A549 (cell line): ENCODE measurements at places on chromosomes 4 and X.
A peak's percentile ranks its signal among the peaks of the same experiment; 100 is the strongest.

GRCh38 chr4:40454816-40455215 is 119.7 kb downstream of the CHRNA9 start:
- no peak for DNase-seq

DNA sequence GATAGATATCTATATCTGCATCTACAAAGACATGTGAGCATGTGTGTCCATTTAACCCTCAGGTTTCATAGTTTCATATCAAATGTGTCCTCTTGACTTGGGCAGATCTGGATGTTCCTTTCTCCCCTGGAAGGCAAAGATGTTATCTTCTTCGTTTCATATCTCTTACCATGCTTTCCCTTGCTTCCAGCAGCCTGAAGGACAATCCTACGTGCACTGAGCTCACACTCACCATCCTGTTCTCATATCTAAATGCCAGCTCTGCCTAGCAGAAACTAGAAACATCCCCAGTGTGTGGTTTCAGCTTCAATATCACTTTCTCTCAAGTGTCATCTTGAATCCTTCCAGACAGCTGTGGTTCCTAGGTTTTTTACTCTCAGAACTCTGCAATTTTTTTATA is 66.2 kb downstream of the ZAR1 start:
- no peak for DNase-seq

GRCh38 chr4:16117164-16117563 is 33.3 kb upstream of the PROM1 start:
- DNase-seq = no peak

DNA sequence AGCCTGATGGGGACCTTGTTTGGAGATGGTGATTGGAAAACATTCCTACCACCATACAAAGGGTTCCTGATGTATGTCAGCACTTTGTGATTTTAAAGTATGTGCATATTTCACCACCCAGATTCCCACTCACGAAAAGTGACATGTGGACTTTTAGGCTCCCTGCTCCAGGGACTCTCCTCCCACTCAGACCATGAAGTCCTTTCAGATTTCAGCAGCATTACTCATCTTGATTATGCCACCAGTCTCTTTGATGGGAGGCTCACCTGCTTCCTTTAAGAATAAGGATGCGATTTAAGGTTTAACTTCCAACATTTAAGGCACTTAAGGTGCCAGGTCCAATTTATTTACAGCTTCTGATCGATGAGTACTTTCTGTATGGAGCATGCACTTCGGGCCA is 204.4 kb downstream of the PPARGC1A start:
- no peak for DNase-seq

DNA sequence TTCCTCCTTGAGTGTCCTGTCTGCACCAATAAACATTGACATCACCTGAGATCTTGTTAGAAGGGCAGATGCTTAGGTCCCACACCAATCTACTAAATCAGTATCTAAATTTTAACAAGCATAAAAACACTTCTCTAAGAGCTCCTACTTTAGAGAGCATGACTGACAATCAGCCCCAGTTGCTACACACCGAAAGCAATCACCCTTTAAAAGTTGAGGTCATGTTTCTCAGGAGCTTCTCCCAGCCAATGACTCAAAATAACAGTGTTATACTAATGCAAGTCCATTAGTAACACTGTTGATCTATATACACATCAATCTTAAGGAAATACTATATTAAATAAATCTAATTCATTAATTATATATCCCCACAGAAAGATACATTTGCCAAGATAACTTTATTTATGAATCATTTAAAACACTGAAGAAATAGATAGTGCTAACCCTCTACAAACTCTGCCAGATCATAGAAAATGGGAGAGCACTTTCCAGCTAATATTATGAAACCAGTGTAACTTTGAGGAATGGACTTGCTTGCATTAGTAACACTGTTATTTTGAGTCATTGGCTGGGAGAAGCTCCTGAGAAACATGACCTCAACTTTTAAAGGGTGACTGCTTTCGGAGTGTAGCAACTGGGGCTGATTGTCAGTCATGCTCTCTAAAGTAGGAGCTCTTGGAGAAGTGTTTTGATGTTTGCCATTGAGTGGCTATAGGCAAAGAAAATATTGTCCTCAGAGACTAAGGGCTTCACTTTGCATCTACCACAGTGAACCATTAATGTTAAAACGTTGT is 109.8 kb upstream of the HDX start:
- no peak for DNase-seq

DNA sequence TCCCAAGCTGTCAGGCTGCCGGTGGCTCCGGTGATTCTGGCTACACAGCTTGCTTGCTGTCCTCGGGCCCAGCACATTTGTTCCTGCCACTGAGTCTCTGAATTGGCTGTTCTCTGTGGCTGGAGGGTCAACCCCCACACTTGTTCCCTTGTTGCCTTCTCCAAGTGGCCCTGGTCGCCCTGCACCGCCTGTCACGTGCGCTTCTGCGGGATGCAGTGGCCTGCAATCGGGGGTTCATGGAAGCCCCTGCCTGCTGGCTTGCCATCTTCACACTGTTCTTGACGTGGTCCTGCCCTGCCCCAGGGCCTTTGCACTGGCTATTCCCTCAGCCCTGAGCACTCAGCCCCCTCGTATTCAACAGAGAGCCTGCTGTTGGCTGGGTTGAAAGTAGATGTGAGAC is 8.1 kb downstream of the CLCN4 start:
- no peak for DNase-seq

DNA sequence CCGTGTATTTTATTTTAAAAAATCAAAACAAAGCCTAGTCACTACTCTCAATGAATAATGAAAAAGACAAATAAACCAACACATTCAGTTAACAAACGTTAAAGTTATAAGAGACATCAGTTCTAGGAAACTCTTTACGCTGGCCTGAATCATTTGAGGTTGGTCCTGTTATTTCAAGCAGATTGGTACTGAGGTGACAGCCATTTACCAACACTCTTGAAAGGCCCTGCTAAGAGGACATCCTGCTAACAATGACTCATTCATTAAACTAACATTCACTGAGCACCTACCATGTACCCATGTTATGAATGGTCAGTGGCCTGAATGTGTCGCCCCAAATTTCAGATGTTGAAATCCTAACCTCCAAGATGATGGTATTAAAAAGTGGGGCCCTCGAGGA is 57.1 kb upstream of the ADGRG2 start:
- DNase-seq = no peak

DNA sequence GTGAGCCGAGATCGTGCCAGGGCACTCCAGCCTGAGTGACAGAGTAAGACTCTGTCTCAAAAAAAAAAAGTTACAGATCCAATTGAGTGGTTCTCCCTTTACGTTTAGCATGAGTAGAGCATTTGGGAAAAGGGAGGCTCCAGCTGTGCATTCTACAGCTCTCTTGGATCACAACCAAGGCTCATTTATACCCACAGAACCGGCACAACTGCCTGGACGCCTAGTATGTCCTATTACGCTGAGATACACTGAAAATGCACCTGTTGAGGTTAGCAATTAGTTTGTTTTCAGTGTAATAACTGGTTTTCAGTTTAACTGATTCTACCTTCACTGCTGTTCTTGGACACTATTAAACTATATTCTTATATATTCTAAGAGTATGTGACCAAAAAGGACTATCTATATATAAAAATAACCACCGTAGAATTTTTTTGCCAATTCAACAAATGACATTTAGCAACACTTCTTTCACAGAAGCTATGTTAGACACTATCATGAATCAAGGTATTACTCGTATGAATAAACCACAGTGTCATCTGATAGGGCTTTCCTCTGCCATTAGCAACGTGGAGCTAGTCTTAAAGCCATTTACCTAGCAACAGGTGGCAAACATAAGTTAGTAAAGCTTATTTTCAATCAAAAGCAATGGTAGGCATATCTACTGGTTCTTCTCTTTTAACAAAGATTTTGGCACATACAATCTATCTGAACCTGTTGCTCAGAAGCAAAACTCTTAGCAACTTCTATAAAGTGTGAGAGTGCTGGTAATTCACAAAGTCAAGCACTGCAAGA is 3.6 kb downstream of the OTUD4 start:
- no peak for DNase-seq

GRCh38 chr4:124555959-124556358 is 156.6 kb downstream of the ANKRD50 start:
- no peak for DNase-seq

GRCh38 chr4:87985097-87985886 is 9.8 kb downstream of the SPP1 start:
- DNase-seq = peak; percentile 44

DNA sequence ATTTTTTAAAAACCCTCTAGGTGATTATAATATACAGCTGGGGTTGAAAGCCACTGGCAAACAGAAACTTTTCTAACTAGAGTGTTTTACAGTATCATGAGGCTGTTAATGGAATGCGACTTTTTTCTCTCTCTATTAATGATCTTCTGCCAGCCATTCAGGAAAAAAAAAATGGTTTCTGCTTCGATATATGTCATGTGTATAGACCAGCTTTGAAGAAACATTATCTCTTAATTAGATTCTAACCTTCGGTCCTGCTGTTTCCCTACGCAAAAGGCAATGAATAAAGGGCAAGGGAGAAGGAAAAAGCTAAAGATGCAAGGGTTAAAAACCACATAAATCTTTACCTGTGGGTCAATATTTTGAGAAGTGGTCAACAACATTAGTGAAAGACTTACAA is 1662.1 kb upstream of the TENM3 start:
- DNase-seq = no peak

- DNase-seq = no peak
These were observed 10.3 kb downstream of the NCBP2L start for GRCh38 chrX:107787827-107788226.

GRCh38 chr4:94446386-94446785 is 5.4 kb upstream of the PDLIM5 start:
- no peak for DNase-seq

GRCh38 chr4:165398570-165398969 is 19.8 kb downstream of the CPE start:
- DNase-seq = peak; percentile 9

GRCh38 chr4:124044867-124045266 is 648.3 kb downstream of the SPRY1 start:
- DNase-seq = no peak

DNA sequence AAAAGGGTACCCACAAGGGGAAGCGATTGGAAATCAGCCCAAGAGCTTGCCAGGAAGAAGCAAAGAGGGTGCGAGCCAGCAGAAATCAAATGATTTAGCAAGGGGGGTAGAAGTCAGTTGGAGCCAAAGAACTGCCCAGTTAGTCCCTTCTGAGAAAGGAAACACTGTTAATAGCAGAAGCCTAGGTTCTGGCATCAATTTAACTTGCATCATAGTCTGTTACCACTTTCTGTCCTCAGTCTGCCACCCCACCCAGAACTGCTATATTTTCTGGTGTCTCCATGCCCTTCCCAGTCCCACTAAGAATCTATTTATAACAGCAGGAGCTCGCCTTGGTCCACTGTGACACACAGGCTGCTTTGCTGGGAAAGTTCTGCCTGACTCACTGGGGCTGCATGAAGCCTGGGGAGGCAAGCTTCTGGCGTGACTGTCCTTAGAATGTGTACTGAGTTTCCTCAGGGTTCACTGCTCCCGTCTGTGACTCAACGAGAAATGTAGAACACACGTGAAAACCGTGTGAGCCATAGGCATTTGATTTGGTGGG is 157.8 kb upstream of the TTC29 start:
- peak; percentile 56 for DNase-seq

DNA sequence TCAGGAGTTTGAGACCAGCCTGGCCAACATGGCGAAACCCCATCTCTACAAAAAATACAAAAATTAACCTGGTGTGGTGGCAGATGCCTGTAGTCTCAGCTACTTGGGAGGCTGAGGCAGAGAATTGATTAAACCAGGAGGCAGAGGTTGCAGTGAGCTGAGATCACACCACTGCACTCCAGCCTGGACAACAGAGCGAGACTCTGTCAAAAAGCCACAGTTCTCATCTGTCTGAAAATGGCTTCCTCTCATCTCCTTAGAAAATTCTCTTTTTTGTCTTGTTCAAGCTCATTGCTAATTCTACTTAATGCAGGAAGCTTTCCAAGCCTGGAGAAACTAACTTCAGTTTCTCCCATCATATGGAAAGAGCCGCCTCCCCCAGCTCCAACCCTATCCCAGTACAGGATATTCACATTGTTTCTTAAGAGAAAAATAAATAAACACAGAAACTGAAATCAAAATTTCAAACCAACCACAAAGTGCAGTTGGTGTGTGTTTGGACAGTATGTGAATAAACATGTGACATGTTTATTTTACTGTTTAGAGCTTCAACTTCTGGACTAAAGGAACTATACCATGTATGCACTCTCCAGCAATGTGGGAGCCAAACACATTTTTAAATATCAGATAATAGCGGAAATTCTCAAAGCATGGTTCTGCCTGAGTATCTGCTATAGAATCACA is 55.0 kb upstream of the GAB1 start:
- DNase-seq = no peak

DNA sequence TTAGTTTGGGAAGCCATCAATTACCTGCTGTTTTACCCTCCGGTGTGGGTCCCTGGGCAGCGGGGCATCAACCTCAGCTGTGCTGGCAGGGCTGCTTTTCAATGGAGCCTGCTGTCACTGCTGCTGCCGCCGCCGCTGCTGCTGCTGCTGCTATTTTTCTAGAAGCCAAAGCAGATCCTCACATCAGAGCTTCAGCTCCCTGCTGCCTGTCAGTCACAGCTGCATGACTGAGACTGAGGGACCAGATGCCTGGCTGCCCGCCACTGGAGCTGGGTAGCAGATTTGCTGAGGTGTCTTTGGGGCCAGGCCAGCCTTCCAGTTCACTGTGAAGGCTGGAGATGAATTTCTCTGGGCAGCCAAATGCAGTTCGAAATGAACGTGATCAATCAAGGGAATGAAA is 200.3 kb upstream of the NHS start:
- no peak for DNase-seq

DNA sequence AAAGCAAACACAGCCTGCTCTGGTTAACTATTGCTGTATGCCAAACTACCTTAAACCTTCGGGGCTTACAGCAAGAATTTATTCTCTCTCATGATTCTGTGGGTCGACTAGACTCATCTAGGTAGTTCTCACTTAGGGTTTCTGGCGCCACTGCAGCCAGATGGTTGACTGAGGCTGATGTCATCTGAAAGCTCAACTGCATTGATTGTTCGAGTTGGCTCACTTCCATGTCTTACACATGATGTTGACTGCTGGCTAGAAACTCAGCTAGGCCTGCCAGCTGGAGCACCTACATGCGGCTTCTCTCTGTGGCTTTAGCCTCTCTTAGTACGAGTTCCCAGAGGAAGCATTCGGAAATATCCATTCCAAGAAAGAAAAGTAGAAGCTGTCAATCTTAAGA is 103.2 kb downstream of the SRPX start:
- no peak for DNase-seq

DNA sequence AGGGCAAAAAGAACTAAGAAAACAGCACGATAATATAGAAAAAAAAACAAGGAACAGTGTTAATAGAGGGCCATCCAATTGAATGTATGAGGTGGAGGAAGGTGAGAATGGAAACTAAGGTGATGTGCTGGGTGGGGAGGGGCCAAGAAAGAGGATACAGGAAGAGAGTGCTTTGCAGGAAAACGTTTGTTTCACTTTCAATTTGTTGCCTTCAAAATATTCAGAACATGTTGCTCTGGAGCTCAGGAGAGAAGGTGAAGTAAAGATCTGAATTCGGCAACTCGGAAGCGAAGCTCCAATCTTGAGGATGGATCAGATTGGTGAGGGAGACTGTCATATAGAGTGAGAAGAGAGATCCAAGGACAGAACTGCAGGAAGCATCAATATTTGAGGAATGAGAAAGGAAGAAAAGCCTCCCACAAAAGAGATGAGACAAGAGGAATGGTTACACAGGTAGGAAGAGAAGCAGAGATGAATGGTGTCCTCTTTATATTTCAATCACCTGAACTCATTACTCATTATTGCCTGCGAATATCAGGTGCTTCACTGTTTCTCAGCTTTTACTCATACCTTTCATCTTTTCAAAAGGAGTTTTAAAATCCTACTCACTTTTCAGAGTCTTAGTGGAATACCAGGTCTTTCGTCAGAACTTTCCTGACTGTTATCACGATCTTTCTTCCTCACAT is 14.7 kb upstream of the SEC24D start:
- no peak for DNase-seq
